ENCODE measurements at places on chromosomes 3 and 15.
A peak's percentile ranks its signal among the peaks of the same experiment; 100 is the strongest.

- peak; percentile 86 for DNase-seq
These were observed 9.3 kb downstream of the GALNT15 start for GRCh38 chr3:16183601-16184270.

GRCh38 chr3:186425788-186426730 lies 64.0 kb upstream of the DGKG start:
- peak; percentile 32 for DNase-seq

- DNase-seq: no peak
These were observed 517.7 kb upstream of the TBL1XR1 start for GRCh38 chr3:177714945-177715344.

GRCh38 chr15:66210684-66211083 lies 42.9 kb downstream of the MEGF11 start:
- DNase-seq: no peak

DNA sequence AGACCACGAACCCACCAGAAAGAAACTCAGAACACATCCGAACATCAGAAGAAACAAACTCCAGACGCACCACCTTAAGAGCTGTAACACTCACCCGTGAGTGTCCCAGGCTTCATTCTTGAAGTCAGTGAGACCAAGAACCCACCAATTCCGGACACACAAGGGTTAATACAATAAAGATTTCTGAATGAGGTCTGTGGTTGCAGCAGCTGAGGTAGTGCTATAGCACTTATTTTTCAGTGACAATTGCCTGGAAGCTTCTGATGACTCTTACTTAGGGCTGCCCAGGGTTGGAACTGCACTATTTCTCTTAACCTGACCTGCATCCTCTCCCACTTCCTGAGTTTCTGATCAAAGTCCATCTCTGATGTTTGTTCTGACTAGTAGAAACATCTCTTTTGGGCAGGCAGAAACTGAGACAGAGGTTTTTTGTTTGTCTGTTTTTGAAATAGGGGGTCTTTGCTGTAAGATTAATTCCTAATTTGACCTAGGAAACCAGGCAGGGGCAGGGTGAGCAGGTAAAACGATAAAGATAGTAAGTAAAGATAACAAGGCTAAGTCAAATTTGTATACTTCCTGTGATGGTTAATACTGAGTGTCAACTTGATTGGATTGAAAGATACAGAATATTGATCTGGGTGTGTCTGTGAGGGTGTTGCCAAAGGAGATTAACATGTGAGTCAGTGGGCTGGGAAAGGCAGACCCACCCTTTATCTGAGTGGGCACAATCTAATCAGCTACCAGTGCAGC lies 169.1 kb downstream of the GAP43 start:
- no peak for DNase-seq

All from hepatic stellate cell (primary cell).